ENCODE measurements at places on chromosomes 1 and 21.

- no peak for DNase-seq
Measured at GRCh38 chr1:165073185-165074007, 283.1 kb downstream of the LMX1A start.

DNA sequence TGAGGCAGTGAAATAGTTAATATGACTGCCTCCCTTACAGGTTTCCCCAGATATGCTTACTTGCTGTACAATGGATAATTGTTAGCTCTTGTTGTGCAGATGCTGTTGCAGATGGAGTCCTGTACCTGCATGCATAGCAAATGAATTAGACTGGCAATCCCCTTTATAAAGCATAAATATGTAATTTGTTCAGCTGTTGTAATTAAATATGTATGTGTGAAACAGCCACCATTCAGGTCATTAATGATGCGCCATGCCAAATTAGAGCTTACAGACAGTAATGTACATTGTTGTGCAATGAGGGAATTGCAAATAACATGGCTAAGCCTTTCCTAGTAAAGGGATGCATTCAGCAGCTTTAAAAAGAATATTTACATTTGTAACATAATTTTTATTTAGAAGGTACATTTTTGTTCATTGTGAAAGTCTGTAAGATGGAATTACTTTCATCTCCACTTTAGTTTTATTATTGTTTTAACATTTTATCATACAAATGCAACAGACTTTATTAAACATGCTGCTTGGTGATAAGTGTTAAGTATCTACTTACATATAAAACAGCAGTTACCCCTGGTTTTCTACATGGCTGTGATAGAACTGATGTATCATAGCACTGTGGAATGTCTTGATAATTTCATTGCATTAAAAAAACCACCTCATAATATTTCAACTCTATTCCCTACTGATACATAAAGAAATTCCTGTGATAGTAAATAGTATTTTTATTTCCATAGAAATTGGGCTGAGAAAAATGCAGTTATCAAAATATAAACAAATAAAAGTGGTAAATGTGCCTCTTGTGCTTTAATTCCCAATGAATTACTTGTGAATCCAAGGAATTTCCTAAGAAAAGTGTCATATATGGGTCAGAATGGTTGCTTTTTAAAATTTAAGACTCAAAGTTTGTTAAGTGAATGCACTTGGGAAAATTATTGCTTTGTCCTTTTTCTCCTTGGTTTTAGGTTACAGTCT is 99.0 kb downstream of the NFIA start:
- DNase-seq: no peak

DNA sequence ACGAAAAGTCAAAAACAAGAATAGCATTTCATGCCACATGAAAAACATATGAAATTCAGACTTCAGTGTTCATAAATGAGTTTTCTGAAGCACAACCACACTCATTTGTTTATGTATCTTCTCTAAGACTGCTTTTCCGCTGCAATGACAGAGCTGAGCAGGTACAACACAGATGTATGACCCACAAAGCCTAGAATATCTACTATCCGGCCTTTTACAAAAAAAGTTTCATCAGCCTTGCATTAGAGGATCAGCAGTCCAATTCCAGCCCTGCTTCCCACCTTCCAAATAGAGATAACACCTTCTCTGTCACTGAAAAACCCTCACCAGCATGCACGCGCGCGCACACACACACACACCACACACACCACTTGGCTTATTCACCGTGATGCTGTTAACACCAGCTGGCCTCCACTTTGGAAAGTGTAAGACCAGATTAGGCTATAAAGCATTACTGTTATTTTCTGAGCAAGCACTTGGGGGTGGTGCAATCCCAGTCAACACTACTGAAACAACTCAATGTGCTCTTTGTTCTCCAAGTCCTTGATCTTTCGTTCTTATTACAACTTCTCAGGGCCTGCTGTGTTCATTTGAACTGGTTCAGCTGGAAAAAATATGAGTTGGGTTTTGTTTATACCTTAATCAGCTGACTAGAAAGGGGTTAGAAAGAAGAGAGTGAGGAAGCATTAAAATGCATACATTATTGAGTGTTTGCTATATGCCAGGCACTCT is 90.0 kb downstream of the GLUL start:
- no peak for DNase-seq

GRCh38 chr1:226407199-226407496 is 745 bp downstream of the PARP1 start:
- peak; percentile 34 for DNase-seq

GRCh38 chr1:65514041-65514440 is 93.6 kb downstream of the LEPR start:
- DNase-seq: no peak

DNA sequence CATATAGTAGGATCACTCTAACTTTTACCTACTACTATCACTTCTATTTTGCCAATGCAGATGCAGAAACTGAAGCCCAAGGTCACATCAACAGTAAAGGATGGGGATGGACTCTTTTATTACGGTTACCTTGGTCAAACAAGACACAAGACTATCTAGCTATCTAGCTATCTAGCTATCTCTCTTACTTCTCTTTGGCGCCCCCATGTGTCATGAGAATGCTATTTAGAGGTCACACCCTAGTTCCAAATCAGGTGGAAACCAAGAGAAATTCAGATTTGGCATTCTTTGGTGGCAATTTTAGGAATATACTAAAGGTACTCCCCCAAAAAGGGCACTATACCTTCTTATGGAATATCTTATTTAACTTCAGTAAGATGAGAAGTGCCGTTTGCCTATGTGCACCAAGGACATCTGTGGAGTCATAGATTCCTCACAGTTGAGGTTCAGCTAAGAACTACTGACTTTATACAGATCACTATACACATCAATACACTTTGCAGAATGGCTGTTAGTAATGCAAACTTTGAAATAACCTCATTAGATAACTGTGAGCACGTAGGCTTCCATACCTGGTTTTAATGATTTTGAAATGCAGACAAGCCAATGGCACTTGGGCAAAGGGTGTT is 6.7 kb downstream of the ZNF648 start:
- peak; percentile 38 for DNase-seq

GRCh38 chr1:68210027-68210426 is 22.3 kb downstream of the WLS start:
- no peak for DNase-seq
